ENCODE measurements at places on chromosomes 4 and X.

DNA sequence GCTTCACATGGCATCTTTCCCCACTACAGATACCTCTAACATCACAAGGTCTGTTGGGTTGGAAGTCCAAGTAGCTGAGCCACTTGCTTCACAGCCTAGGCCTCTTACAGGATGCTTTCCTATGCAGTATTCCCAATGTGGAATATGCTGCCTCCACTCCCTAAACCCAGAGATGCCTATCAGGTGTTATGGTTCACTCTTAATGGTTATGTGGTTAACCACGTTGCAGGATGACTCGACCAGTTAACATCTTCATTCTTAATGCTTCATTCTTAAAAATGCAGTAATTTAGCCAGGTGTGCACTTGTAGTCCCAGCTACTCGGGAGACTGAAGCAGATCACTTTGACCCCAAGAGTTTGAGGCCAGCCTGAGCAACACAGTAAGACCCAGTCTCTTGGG is 24.2 kb downstream of the HAUS3 start:
- no peak for DNase-seq

GRCh38 chrX:39144956-39145355 is 343.7 kb downstream of the MID1IP1 start:
- DNase-seq = no peak

- no peak for DNase-seq
Observed at GRCh38 chr4:36824682-36825081, 419.9 kb upstream of the NWD2 start.

- no peak for DNase-seq
Observed at GRCh38 chr4:140971077-140971792, 162.0 kb downstream of the RNF150 start.

DNA sequence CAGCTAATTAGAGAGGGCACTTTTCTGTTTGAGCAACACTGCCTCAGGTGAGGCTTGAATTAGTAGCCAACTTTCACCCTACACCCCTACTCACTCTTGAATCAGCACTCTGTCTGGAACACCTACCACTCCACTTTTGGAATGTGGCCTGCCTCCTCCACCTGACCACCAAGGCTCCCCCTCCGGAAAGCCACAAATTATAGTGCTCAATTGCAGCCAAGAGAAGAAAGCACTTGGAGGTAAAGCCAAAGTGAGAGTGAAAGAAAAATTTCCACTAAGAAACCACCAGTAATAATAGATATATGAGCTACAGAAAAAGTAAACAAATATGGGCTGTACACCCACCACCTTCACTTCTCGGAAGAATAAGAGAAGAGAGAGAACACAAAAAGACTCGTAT is 41.1 kb downstream of the PPP3CA start:
- DNase-seq = no peak

DNA sequence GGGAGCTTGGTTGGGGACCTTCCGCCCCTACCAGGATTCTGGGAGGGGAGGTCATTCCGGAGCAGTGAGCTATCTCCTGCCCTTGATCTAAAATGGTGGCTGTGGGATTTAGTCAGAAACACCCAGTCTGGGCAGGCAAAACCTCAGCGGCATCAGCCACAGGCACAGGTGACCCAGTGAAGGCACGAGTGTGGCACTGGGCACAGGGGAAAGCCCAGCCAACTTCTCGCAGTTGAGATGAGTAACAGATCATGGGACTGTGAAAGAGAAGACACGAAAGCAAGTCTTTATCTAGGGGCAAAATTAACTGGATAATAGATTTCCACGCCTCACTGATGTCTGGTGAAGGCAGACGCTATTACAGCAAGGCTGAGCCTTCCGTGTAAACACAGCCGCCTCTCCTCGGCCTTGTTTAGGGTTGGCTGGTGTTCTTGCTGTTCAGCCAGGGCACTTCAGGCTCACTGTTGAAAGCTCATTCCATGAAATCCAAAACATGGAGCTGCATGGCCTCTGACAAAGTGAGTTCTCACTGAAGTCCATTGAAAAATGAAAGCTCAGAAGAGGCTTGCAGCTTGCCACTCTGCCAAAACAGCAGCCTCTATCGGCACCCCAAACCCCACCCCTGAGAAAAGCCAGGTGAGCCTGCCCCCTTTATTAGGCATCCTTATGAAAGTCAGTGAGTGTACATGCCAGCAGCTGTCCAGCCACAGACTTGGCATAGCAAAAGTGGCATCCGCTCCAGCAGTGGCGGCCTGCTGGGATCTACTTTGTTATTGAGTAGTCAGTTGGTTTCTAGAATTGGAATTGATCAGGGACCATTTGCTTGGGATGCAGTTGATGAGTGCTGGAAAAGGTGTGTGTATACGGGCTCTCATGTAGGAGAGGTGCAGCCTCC is 102.3 kb upstream of the MTM1 start:
- no peak for DNase-seq

GRCh38 chr4:123659730-123660129 is 263.1 kb downstream of the SPRY1 start:
- DNase-seq = no peak

DNA sequence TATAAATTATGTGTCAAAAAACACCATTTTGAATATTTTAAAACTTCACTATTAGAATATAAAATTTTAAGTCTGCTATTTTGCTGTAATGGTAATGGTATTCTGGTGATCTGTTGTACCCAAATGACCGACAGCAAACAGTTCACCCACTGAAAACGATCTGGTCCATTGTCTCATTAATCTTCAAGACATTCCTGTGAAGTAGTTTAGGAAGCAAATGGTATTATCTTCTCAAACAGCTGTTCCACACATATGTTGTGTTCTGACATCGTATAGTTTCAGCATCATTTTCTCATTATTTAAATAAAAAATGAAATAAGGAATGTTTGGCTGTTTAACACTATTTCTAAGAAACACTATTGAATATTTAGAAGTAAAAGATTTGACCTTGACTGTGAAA is 98.1 kb downstream of the WWC2 start:
- DNase-seq = no peak

DNA sequence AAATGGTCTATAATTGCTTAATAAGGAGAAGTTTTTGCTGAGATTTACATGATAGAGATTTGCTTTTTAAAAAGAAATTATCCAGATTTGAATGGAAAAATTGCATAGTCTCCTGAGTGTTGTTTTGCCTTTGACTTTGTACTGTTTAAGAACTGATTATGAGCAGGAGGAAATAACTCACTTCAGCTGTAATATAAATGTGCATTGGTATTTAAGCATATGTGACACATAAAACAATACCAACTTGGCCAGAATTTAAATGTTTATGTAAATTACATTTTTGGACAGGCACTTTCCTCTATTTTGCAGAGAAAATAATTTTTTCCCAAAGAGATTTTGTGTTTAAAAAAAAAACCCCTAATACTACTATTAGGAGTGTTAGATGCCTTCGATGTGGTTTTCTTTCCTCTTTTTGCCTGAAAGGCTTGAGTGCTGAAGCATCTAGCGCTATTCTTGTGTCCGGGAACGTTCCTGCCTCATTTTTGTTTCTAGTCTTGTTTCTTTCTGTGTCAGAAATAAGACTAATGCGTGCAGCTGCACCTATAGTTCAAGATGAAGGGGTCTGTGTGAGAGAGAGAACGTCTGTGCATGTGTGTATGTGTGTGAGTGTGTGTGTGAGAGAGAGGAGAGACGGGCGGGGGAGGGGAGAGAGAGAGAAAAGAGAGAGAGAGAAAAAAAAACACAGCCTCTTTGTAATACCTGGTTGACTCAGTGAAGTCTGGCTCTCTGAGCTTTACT is 60.8 kb downstream of the TBL1X start:
- no peak for DNase-seq

DNA sequence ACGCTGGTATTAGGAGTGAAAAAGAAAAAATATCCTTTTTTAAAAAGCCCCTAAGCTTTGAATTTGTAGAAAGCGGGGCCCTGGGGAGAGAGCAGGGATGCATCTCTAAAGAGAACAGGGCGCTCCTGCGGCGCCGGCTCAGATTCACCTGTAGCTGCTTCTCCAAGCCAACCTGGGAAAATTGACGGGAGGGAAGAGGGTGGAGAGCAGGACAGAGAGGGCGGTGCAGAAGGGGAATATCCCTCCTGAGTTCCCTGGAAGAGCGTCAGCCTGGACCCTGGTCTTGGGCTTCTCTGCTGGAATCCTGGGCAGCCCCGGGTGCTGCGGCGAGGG is 776 bp upstream of the SOWAHD start:
- DNase-seq = no peak

DNA sequence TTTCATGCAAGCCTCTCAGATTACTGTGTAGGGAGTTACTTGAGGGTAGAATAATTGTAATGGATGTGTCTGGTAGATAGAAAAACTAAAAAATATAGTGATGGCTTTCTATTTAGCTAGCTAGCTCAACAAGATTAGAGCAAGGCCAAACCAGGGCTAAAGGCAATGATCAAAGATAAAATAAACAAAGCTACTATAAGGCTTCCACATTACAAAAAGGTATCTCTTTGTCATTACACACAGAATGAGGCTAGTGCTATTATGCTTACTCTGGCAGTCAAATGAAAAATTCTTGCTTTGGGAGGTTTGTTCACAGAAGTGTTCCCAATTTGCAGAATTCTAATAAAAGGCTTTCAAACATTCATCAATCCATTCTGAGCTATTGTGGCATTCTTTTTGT is 121.6 kb upstream of the HTR2C start:
- DNase-seq = no peak
